Purkinje cell (primary cell): ENCODE measurements at places on chromosomes 2 and 18. TPM values are rescaled to one million over a fixed set of nuclear protein-coding genes. Genes with fewer than 3 reads are reported as not detected.

Gene SNED1
- polyA plus RNA-seq: 0.66 and 2.8 TPM in 2 replicates

Gene MRPL19
- 44.0 and 60.6 TPM in 2 replicates for polyA plus RNA-seq

Gene ZNF638
- 137 and 172 TPM in 2 replicates for polyA plus RNA-seq

Gene IL37
- not detected in 2 replicates for polyA plus RNA-seq

Gene TUBA3D
- 2.8 TPM in 1 of 2 replicates, not detected in the other for polyA plus RNA-seq

Gene CXCR4
- 4.0 and 6.1 TPM in 2 replicates for polyA plus RNA-seq

Gene TWIST2
- not detected in 2 replicates for polyA plus RNA-seq

Gene FOXD4L1
- polyA plus RNA-seq: not detected in 2 replicates

Gene PLEK
- polyA plus RNA-seq: 0.15 and 0.19 TPM in 2 replicates

Gene DNMT3A
- 3.8 and 5.8 TPM in 2 replicates for polyA plus RNA-seq

Gene DDX1
- polyA plus RNA-seq: 161 and 169 TPM in 2 replicates

Gene CFAP65
- 2.5 TPM in 1 of 2 replicates, not detected in the other for polyA plus RNA-seq

Gene ATP6V1B1
- polyA plus RNA-seq: not detected in 2 replicates

Gene CD207
- not detected in 2 replicates for polyA plus RNA-seq

Gene RGPD4
- polyA plus RNA-seq: 0.08 TPM in 1 of 2 replicates, not detected in the other

Gene L3MBTL4
- 0.31 TPM in 1 of 2 replicates, not detected in the other for polyA plus RNA-seq

Gene SERPINB12
- not detected in 2 replicates for polyA plus RNA-seq

Gene KCNS3
- 0.98 TPM in 1 of 2 replicates, not detected in the other for polyA plus RNA-seq

Gene MAPK4
- polyA plus RNA-seq: 4.3 and 5.9 TPM in 2 replicates

Gene PLGLB1
- 6.9 and 7.0 TPM in 2 replicates for polyA plus RNA-seq

Gene SFT2D3
- 0.64 TPM in 1 of 2 replicates, not detected in the other for polyA plus RNA-seq

Gene RESP18
- polyA plus RNA-seq: 6.5 TPM in 1 of 2 replicates, not detected in the other

Gene COX7A2L
- 293 and 356 TPM in 2 replicates for polyA plus RNA-seq

Gene LIMS3
- not detected in 2 replicates for polyA plus RNA-seq

Gene SKOR2
- polyA plus RNA-seq: 10.3 and 17.7 TPM in 2 replicates

Gene BCL11A
- 195 and 215 TPM in 2 replicates for polyA plus RNA-seq

Gene SERPINB13
- not detected in 2 replicates for polyA plus RNA-seq

Gene SPTBN1
- polyA plus RNA-seq: 90.4 and 158 TPM in 2 replicates

Gene DSEL
- polyA plus RNA-seq: 1.7 and 1.9 TPM in 2 replicates

Gene SIX3
- not detected in 2 replicates for polyA plus RNA-seq

Gene TEKT4
- polyA plus RNA-seq: not detected in 2 replicates

Gene NCKAP5
- 3.3 and 7.6 TPM in 2 replicates for polyA plus RNA-seq

Gene SLC4A5
- polyA plus RNA-seq: not detected in 2 replicates

Gene TMEM200C
- 0.76 and 1.1 TPM in 2 replicates for polyA plus RNA-seq

Gene NPC1
- polyA plus RNA-seq: 7.5 and 9.1 TPM in 2 replicates

Gene VIL1
- polyA plus RNA-seq: not detected in 2 replicates

Gene CAPN13
- polyA plus RNA-seq: not detected in 2 replicates

Gene G6PC2
- not detected in 2 replicates for polyA plus RNA-seq

Gene TMEM169
- polyA plus RNA-seq: 1.9 and 2.9 TPM in 2 replicates

Gene CGREF1
- 28.9 and 37.0 TPM in 2 replicates for polyA plus RNA-seq

Gene NPHP1
- polyA plus RNA-seq: 6.0 and 13.1 TPM in 2 replicates
